ENCODE measurements at places on chromosomes 5 and 9.

DNA sequence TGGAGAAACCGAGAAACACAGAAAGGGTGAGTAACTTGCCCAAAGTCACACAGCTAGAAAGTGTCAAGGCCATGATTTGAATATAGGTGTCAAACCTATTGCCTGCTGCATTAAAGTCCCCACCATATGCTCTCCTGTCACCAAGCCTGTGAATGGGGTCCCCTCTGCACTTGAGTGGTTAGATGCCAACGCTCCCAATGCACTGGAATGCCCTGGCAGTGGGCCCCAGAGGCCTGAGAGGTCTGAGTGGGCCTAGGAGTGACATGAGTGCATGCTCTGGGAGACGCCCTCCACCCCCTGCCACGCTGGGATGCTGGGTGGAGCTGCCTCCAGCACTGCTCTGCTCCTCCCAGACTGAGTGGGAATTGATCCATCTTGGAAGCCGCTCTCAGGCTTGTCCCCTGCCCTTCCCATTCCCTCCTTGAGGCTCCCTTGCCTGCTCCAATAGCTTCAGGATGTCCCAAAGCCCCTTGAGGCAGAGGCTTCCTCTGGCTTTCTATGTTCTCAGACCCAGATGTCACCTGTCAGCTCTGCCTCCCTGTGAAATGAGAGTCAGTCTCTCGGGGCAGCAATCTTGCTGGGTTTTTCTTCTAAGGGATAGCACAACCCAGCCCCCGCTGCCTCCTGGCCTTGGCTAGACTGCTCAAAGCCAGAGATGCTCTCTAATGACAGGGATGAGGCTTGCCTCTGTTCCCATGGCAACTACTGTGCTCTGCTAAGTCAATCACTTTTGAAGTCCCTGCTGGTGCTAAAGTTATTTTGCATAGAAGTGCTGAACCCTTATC, 6.6 kb upstream of the ARSI start:
- no peaks in the 10 kb centered on the region for H3K36me3 ChIP-seq
- no peak overlapping the region for H3K4me3 ChIP-seq
- no peaks in the 10 kb centered on the region for H3K27me3 ChIP-seq
- no peak overlapping the region for H3K27ac ChIP-seq

DNA sequence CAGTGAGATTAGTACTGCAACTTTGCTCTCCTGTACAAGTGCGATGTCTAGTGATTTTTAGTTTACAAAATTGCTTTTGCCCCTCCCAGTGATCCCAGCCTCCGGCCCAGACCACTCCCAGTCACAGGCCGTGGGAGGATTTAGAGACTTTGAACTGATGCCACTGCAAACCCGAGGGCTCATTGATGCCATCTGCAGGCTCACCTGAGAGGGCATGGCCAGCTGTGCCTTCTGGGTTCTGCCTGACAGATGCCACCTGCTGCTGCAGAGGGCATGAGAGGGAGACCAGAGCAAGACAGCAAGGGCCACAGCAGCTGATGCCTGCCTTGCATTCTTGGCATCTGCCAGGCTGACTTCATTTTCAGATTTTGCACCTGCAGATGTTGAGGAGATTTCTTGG, 593.8 kb downstream of the CDK5RAP2 start:
- no peak for DNase-seq
- no peak overlapping the region for H3K27ac ChIP-seq
- no peaks in the 10 kb centered on the region for H3K4me1 ChIP-seq
- H3K27me3 ChIP-seq = peaks cover 57% of the 10 kb centered on the region
- no peaks in the 10 kb centered on the region for H3K36me3 ChIP-seq

DNA sequence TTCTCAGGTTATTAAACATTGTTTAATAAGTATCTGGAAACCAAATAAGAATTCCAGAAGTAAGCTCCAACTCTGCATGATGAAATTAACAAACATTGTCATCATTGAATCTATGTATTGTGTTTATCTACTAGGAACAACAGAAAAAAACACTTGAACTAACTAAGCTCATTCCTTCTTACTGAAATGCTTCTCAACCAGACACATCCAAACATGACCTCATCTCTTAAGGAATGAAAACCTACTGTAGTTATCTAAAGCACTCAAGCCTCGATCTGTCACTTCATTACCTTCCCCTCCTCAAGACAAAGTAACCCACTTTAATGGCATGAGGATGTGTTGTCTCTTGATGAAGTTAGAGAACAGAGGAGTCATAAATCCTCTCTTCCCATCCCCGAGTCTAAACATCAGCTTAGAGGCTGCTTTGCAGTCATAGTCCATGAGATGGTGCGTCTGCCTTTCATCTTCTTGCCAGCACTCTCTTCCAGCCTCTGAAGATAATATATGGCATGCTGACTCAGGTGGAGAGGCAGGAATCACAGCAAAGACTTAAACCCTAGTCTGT, 86.5 kb downstream of the CEMIP2 start:
- peak overlapping the region; percentile 96 for H3K27ac ChIP-seq
- no peaks in the 10 kb centered on the region for H3K27me3 ChIP-seq
- H3K4me3 ChIP-seq = no peak overlapping the region
- peaks cover 85% of the 10 kb centered on the region for H3K4me1 ChIP-seq
- H3K36me3 ChIP-seq = peaks cover 5% of the 10 kb centered on the region
- peak; percentile 41 for DNase-seq

DNA sequence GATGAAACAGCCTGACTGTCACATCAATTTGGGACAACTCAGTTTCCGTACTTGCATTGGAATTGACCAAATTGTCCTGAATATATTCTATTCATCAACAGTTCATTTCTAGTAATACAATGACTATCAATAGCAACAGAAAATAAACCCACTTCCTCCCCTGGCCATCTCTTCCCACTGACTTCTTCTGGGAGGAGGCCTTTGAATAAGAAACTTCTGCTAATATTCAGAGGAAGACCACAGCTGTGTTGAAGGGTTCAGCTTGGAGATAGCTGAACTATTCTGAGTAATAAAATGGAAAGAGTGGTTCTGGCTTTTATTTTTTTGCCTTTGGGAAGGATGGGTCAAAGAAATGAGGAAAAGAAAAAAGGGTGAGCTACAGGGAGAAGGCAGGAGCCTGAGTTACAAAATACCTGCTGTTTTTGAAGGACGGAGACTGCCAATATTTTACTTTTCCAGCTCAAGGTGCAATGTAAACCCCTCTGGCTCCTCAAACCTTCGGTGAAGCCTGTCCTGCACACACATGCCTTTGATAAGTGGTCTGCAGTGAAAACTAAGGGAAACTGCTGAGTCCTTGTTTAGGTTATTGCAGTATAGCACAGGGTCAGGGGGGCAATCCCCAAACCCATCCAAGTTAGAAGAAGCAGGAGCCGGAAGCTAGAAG, 29.9 kb downstream of the FYB1 start:
- H3K4me3 ChIP-seq = no peak overlapping the region
- H3K27ac ChIP-seq = no peak overlapping the region
- no peaks in the 10 kb centered on the region for H3K27me3 ChIP-seq
- DNase-seq = no peak
- no peaks in the 10 kb centered on the region for H3K36me3 ChIP-seq

DNA sequence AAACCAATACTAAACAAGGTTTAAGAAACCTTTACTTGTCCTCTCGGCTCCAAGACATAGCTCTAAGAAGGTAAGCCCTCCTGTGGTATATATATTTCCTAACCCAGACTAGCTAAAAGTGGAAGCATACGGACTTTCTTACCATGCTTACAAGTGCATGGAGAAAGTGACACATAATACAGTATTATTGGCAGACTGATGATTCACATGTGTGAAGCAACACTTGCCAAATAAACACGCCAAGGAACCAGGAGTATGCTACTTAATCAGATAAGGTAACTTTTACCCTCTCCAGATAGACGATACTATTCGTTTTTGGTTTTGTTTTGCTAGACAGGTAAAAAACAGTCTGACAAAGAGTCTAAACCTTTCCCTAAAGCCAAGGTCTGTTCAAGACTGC, 264.1 kb downstream of the MLLT3 start:
- peak overlapping the region; percentile 49 for H3K27ac ChIP-seq
- peaks cover 71% of the 10 kb centered on the region for H3K4me1 ChIP-seq
- H3K4me3 ChIP-seq = no peak overlapping the region
- no peaks in the 10 kb centered on the region for H3K27me3 ChIP-seq
- DNase-seq = no peak
- H3K36me3 ChIP-seq = peaks cover 13% of the 10 kb centered on the region
